HT-29 (cell line): ENCODE measurements at places on chromosomes 6 and 20. TPM values are rescaled to one million over a fixed set of nuclear protein-coding genes. Genes with fewer than 3 reads are reported as not detected.
A peak's percentile ranks its signal among the peaks of the same experiment; 100 is the strongest.

- peak; percentile 82 for DNase-seq
These were observed 50.8 kb downstream of the FAM50B start for GRCh38 chr6:3899970-3900439.

The CCDC167 gene
- 29.9 and 35.7 TPM in 2 replicates for total RNA-seq

The TMEM170B gene
- 0.42 and 0.56 TPM in 2 replicates for total RNA-seq

The PPDPF gene
- total RNA-seq: 384 and 468 TPM in 2 replicates

GRCh38 chr20:44780226-44780625 is 30.1 kb downstream of the RIMS4 start:
- peak; percentile 76 for DNase-seq

DNA sequence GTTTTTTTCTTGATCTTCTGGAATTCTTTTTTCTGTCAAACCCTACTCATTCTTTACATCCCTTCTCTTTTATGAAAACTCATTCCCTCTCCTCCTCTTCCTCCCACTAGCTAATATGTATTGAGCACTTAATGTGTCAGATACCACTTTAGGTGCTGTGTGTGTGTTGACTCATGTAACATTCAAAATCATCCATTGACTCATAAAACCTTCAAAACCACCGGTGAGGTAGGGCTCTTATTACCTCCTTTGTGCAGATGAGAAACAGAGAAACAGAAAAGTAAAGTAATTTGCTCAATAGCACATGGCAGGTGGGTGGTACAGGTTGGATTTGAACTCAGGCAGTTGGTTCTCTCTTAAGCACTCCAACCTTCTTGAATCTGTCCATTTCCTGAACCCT is 136.3 kb upstream of the NEDD9 start:
- DNase-seq: no peak

GRCh38 chr20:40268321-40269075 is 420.5 kb downstream of the MAFB start:
- DNase-seq: no peak

DNA sequence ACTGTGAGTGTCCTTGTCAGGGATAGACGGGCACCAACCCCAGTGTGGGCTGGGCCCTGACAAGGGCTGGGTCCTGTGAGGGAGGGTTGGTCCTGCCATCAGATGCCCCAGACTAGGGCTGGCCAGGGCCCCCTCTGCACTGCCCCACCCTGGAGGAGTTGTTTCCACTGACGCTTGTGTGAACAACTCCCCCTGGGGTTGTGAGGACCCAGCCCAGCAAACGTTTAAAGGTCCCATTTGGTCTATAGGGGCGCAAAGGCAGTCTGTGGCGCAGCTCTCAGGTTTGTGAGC is 104.1 kb downstream of the BMP7 start:
- no peak for DNase-seq

GRCh38 chr20:5234978-5235377 is 81.8 kb downstream of the PROKR2 start:
- DNase-seq: no peak

- DNase-seq: no peak
These were observed 20.1 kb downstream of the SAMD5 start for GRCh38 chr6:147528511-147529145.

GRCh38 chr6:161961796-161962195 is 687.9 kb upstream of the AGPAT4 start:
- DNase-seq: no peak

The MYCT1 gene
- total RNA-seq: not detected in 2 replicates

GRCh38 chr6:138404666-138405337 is 779 bp downstream of the HEBP2 start:
- peak; percentile 42 for DNase-seq

DNA sequence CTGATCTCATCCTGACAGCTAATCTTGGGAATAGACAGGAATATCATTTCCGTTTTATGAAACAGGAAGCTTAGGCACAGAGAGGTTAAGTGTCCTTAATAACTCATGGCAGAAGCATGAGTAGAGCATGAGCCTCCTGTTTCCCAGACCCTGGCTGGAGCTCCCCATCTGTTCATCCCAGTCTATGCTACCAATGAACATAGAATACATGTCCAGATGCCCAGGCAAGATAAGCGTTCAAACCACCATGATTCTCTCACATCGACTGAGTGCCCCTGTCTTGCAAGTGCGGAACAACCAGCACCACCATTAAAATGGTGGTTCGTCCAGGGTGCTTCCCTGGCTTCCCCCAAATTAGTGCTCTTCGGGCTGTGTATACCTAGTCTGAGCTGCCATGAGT is 217.1 kb downstream of the FARS2 start:
- no peak for DNase-seq

The CLVS2 gene
- not detected in 2 replicates for total RNA-seq

The ZC3H12D gene
- total RNA-seq: not detected in 2 replicates

DNA sequence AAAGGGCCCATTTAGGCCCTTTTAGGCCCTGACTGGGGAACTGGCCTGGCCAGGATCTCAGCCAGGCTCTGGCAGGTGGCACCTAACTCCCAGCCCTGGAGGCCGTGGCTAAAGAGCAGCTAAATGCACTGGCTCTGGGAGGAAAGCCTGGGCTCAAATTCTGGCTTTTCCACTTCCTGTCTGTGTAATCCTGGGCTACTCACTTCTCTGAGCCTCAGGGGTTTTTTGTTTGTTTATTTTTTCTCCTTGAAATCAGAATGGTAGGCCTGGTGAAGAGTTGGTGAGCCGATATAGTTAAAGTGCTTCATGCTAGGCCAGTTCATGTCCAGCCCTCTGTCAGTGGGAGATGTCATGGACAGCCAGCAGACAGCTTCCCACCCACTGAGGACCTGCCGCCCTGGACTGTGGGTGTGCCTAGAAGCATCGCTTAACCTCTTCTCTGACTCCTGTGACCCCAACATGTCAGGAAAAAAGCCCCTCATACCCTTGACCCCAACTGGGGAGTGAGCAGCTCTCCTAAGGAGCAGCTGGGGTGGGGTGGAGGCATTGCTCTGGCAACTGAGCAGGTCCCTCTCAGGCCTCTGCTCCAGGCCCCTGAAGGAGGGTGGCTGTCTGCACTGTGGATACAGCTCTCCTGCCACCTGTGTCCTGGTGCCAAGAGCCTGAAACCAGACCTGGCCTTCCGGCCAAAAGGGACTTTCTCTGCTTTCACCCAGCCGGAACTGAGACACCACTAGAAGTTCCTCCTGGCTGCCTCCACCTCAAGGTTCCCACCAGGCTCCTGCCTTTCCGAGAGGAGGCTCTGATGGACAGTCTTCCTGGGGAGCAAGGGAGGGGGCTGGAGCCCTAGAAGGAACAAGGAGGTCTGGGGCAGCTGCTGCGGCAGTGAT is 57.2 kb upstream of the MYL9 start:
- DNase-seq: no peak

DNA sequence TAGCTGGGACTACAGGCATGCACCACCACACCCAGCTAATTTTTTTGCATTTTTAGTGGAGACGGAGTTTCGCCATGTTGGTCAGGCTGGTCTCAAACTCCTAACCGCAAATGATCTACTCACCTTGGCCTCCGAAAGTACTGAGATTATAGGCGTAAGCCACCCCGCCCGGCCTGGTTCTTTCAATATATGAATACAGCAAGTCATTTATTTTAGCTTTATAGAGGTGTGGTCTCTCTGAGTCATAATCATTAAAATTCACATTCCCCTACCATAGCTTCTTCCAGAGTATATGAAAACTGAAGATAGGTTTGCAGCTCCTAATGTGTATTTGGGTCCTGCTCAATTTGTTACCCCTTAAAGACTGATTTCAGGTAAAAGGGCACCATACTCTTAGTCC is 88.5 kb upstream of the FAM8A1 start:
- DNase-seq: no peak

- DNase-seq: peak; percentile 73
These were observed 169.1 kb upstream of the CDYL start for GRCh38 chr6:4606821-4607704.

- DNase-seq: no peak
These were observed 50.8 kb downstream of the PREX1 start for GRCh38 chr20:48777005-48777404.

The SMLR1 gene
- not detected in 2 replicates for total RNA-seq

- no peak for DNase-seq
These were observed 103.1 kb downstream of the QRSL1 start for GRCh38 chr6:106732376-106732940.

The ZNF391 gene
- total RNA-seq: 0.03 and 0.33 TPM in 2 replicates

- no peak for DNase-seq
These were observed 459.9 kb downstream of the BCKDHB start for GRCh38 chr6:80566361-80566760.

DNA sequence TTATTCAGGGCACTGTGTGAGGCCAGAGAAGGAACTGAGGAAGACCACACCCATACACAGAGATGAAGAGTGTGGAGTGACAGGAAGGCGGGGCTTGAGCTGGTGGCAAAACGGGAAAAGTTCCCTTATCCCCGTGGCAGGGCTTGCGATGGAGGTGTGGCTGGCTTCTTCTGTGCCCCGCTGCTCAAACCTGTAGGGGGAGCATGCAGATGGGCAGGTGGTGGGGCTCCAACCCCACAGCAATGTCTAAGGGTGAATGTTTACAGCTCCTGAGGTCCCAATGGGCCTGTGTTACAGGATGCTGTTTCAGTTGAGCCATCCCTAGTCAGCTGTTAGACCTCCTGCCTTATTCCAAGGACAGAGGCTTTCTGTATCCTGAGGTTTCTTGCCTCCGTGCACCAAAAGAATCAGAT is 105.9 kb downstream of the LY86 start:
- no peak for DNase-seq

The WFDC9 gene
- not detected in 2 replicates for total RNA-seq

The RIPPLY2 gene
- total RNA-seq: not detected in 2 replicates

DNA sequence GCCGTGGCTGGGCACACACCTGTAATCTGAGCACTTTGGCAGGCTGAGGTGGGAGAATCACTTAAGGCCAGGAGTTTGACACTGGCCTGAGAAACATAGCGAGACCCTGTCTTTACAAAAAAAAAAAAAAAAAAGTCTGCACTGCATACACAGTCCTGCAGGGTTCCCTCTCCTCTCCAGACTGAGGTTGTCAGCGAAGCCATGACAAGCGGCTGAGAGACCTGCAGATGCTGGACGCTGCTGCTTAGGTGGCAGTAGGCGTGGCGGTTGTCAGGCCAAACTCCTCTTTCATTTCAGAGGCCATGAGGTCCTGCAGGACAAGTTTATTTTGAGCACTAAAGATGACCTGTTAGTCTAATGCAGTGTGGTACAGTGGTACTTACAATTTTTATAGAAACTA is 86.5 kb downstream of the FAM120B start:
- no peak for DNase-seq

The OR2J3 gene
- not detected in 2 replicates for total RNA-seq

DNA sequence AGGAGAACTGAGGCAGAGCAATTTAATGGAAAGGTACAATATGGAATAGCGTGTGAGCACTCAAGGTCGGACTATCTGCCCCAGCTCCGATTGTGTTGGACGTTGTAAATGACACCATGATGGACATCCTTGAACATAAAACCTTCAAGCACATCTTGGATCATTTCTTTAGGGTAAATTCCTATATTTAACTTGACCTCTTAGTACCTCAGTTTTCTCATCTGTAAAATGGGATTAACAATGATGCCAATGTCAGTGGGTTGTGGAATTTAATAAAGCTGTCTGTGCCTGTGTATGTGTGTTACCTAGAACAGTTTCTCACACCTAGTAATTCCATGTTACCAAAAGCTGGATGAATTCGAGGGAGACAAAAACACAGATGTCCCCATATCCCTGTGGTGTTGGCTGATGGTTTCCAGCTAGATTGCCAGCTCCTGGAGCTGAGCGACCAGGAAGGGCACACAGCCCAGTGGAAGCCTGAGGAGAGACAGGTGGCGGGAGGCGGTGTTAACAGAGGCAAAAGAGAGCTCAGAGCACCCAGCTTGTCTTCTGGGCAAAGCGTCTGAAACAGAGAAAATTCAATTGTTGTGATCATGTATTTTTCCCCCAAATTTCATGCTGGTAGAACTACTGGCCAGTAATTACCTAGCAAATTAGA is 32.6 kb downstream of the MDFI start:
- DNase-seq: no peak

GRCh38 chr20:3203315-3204123 is 963 bp downstream of the DDRGK1 start:
- peak; percentile 50 for DNase-seq

- DNase-seq: no peak
These were observed 38.7 kb upstream of the RIPOR2 start for GRCh38 chr6:24974182-24975171.

DNA sequence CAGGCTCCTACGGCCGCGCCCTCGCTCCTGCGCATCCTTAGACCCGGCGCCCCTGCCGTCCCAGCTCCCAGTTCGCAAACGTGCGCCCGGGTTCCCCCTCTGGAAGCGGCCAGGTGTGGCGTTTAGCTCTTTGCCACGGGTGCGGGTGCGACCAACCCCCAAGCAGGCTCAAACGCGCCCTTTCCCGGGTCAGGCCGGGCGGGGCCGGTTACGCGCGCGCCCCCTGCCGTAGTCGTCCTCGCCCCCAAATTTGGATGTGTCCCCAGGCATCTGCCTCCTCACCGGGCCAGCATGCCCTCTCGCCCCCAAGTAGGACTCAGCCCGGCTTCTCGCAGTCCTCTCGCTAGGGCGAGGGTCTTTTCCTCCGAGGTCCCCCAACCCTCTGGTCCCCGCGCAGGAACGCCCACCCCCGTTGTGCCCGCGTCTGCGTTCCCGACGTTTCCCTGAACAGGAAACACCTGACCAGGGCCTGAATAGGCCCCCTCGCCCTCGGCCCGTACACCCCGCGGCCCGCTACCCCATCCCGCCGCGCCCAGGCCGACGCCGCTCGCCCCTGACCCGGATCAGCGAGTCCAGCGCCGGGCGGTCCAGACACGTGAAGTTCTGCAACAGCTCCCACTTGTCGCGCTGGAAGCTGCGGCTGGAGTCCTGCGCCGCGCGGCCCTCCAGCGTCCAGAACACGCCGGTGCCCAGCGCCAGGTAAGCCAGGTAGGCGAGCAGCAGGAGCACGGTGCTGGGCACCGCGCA is 520 bp downstream of the KCNK17 start:
- no peak for DNase-seq

The EDEM2 gene
- total RNA-seq: 32.0 and 38.0 TPM in 2 replicates

GRCh38 chr6:14729129-14729871 is 516.6 kb upstream of the JARID2 start:
- no peak for DNase-seq

The IL17F gene
- total RNA-seq: not detected in 2 replicates

DNA sequence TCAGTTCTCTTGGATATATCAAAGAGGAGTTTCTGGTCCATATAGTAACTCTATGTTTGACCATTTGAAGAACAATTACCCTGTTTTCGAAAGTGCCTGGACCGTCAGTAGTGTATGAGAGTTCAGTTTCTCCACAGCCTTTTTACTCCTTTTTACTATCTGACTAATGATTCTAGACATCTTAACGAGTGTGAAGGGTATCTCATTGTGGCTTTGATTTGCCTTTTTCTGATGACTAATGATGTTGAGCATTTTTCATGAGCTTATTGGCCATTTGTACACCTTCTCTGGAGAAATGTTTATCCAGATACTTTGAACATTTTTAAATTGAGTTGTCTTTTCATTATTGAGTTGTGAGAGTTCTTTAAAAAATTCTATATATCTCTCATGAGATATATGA is 114.9 kb upstream of the ATXN1 start:
- DNase-seq: no peak

DNA sequence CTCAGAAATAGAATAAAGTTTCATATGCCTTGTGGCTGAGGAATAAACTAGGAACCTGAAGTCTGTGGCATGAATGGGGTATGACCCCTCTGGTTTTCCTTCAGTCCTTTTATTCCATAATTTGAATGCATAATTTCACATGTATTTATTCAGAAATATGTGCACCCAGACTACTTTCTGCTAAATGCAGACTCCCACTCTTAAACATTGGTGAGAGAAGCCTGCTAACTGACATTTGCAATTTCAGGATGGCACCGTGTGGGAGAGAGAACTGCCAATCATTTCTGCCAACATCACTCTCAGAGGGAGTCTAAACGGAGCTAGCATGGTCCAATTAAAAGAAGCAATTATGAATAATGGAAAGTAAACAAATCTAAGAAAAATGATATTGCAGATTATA is 141.3 kb downstream of the ADGRB3 start:
- DNase-seq: no peak

- DNase-seq: peak; percentile 57
These were observed 241.7 kb downstream of the ATXN1 start for GRCh38 chr6:16519265-16520242.
